Cerebellar nuclear complex (tissue), 1 donor: ENCODE measurements at places on chromosomes 6 and 20.

GRCh38 chr6:146910611-146911010 lies 293.6 kb upstream of the STXBP5 start:
- DNase-seq, result no peak

DNA sequence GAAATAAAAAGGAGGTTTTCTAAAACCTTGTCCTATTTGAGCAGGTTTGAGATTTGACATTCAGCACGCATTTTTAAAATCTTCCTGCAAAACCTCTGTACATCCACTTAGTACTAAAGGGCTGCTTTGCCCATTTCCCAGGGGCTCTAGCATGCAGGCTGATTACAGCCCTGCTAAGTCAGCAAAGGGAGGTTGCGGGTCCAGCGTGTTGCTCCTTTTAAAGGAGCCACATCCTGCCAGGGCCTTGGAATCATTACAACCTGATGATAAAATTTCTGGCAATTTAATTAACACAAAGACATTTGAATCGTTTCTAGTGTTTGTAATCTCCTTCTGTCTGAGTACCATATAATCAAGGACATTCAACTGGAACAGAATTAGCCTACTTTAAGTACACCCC lies 455.1 kb upstream of the CITED2 start:
- no peak for DNase-seq

DNA sequence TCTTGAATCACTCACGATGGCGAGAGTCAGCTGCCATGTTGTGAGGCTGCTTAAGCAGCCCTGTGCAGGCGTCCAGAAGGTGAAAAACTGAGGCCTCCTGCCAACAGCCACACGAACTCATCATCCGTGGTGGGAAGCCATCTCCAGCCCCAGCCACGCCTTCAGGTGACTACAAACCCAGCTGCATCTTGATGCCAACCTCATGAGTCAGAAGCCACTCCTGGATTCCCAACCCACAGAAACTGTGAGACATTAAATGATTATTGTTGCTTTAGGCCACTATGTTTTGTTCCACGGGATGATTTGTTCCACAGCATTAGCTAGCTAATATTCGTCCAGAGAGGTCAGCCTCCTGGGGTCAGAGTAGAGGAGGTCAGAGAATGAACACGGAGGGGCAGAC lies 80.5 kb downstream of the SNX5 start:
- DNase-seq, result no peak

- no peak for DNase-seq
Observed at GRCh38 chr20:55166063-55166462, 690.7 kb downstream of the DOK5 start.

DNA sequence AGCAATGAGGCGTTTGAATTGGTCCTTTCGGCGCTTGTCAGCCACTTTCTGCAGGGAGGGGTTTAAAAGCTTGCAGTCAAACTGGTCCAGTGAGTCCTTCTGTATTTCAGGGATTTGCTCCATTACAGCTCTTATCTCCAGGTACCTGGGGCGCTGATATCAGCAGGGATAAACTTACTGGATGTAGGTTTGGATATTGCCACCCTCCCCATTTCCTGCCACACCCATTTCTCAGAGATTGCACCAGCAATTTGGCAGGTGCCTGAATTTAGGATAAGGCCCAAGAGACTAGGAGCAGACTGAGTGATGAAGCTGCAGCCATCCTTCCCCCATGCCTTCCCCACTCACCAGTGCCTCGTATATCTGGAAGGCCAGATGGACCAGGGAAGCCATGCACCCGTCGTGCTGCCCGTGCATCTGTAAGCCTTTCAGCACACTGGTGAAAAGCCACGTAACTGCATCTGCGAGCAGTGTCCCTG lies 7.6 kb downstream of the POLR1C start:
- no peak for DNase-seq

- DNase-seq, result no peak
Observed at GRCh38 chr6:2196079-2196679, 49.2 kb downstream of the GMDS start.
